SK-MEL-5 (cell line): ENCODE measurements at places on chromosomes 3 and 15.

DNA sequence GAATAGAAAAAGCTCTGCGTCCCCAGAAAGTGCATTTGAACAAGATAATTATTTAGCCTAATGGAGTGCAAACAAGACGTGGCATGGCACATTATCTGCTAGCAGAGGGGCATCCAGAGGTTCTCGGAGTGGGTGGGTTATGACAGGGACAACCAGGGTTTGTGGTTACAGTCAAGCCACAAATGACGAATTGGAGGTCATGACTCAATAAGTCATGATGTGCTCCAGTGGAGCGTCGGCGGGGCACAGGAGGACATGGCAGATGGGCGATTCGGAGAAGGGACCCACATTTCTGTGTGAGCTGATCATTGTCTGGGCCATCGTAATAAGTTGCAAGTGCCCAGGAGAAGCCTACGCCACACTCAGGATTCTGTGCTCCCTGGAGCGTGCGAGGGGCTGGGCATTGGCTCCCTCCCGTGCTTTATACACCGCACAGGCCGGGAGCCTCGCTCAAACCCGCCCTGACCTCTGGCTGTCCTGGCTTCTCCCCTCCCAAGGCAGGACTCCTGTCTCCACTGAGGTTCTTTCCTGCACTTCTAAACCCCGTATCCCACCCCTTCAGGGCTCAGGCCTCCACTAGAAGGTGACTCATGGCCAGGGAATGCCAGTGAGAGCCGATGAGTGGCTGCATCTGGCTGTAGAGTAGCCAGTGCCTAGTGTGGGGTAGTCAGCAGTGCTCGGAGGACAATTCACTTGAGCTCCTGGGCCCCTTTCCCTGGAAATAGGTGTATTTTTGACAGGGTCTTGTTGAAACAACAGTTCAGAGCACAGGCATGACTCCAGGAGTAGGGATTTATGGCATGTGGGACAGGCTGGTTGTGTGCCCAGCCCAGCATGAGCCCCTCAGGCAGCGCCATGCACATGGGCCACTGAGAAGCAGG is 67.4 kb downstream of the GRIP2 start:
- DNase-seq = no peak

- DNase-seq = no peak
Observed at GRCh38 chr3:16816048-16816780, 68.5 kb upstream of the PLCL2 start.

- no peak for DNase-seq
Observed at GRCh38 chr3:183953471-183954070, 64.1 kb downstream of the ABCC5 start.

GRCh38 chr15:80404761-80405553 is 775 bp downstream of the ARNT2 start:
- peak; percentile 92 for DNase-seq

- DNase-seq = no peak
Observed at GRCh38 chr3:66376568-66376967, 124.3 kb downstream of the LRIG1 start.

GRCh38 chr15:41121951-41122350 is 5.9 kb upstream of the INO80 start:
- no peak for DNase-seq

GRCh38 chr3:153354641-153355040 is 192.6 kb downstream of the RAP2B start:
- no peak for DNase-seq

DNA sequence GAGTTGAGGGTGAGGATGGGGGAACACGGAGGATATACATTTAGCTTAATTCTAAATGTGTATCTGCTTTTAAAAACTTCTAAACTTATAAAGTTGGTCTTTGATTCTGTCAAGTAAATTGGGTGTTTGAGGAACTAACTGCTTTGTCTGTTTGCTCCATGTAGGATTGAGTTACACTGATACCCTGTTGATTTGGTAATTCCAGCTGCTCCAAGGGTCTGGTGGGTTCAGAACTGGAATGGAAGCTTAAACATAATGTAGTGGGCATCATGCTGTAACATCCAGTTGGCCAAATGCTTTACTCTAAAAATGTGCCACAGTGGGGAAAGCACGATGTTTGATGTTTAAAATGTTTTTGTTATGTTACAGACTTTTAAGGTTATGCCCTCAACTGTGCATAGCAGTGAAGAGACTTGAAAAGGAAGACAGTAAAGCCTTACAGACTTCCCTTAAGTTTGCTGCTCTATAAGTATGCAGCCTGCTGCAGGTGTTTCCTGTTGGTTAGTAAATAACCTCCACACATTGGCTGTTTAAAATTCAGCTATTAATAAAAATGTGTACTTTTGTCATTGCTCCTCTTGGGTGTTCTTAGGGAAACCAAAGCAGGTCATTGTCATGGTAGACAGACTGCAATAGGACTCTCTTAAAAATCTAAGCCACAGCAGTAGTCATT is 5.9 kb upstream of the EDEM1 start:
- DNase-seq = no peak

GRCh38 chr3:185371306-185372074 is 8.6 kb downstream of the MAP3K13 start:
- no peak for DNase-seq

- DNase-seq = peak; percentile 49
Observed at GRCh38 chr3:41207355-41207754, 8.1 kb downstream of the CTNNB1 start.

- no peak for DNase-seq
Observed at GRCh38 chr3:188036375-188037194, 117.4 kb upstream of the LPP start.

DNA sequence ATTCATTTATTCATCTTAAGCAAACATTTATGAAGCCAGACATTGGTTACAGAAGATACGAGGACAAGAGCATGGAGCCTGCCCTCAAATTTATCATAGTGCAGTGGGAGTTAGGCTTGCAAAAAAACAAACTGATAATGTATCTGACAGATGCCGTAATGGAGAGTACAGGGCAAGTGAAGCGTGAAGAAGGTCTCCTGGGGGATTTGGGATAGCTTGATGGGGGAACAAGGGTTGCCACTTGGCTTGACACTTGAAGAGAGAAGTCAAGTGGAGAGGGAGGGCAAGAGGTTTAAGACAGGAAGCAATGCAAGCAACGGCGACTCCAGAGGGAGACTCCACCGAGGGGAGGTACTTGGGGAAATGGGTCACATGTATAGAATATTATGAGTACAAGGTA is 129.3 kb downstream of the SSR3 start:
- DNase-seq = no peak
